ENCODE measurements at places on chromosomes 5 and 9.

GRCh38 chr9:92706218-92706940 is 36.4 kb upstream of the IPPK start:
- DNase-seq: no peak

DNA sequence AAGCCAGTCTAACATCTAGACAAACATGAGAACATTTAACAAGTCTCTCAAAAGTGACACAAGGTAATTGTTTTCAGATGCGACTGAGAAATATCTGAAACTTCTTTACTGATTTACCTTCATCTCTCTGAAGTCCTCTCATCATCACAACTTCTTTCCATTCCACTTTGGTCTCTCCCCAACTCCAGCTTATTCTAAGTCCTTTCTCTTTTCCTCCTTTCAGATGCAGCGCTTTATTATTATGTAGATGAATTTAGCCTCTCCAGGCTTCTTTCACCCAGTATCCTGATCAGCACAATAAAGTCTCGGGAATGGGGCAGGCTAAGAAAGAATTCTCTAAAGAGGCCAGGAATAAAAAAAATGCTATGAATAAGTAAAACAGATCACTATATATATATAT is 128.0 kb downstream of the KCTD16 start:
- DNase-seq: no peak

DNA sequence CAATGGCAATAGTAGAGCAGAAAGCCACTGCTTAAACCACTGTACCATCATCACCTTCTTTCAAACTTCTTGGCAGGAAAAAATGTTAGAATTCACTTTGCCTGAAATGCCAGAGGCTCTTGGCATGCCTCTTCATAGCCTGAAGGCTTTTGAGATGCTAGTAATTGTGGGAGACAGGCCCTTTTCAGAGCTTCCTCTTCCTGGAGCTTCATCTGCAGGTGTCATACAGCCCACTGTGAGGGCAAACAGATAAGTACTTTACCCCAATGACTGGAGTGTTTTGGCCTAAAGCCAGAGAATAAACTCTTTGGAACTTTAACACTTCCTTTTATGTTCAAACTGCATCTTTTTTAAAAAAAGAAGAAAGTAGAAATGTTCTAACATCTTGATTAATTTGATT is 81.3 kb upstream of the TMEM171 start:
- DNase-seq: no peak

GRCh38 chr5:60219921-60220320 is 326.4 kb upstream of the PDE4D start:
- no peak for DNase-seq

DNA sequence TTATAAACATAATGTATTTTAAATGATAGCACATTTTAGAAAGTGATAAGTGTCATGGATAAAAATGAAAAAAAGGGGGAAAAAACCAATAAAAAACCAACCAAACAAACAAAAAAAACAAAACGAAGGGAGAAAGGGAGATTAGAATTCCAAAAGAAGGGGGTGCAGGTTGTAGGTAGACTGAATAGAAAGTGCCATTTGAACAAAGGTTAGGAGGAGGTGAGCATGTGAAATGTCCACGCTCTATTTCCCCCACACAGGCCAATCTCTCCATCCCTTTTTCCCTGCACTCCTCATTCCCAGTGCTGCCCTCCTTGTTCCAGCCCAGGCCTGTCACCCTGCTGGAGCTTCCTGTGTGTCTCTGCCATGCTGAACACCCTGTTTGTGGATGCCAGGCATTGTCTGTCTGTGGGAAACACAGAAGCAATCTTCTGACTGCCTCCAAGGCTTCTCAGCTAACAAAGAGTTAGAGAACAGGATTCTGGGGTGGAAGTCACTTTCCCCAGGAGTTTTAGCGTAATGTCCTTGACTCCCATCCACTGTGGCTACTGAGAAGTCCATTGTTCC is 138.8 kb downstream of the ADAMTS16 start:
- DNase-seq: no peak

- DNase-seq: no peak
Measured at GRCh38 chr5:60578315-60578714, 121.7 kb downstream of the DEPDC1B start.

DNA sequence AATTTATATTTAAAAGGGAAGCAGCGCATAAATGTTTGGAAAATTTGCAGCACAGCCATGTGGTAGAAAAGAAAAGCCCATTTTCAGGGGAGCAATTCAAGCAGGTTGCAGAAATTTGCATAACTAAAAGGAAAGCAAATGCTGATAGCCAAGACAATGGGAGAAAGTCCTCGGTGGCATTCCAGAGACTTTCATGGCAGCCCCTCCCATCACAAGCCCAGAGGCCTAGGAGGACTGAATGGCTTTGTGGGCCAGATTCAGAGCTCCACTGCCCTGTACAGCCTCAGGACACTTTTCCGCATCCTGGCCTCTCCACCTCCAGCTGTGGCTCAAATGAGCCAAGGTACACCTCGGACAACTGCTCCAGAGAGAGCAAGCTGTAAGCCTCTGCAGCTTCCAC is 462.9 kb downstream of the CDK5RAP2 start:
- no peak for DNase-seq

DNA sequence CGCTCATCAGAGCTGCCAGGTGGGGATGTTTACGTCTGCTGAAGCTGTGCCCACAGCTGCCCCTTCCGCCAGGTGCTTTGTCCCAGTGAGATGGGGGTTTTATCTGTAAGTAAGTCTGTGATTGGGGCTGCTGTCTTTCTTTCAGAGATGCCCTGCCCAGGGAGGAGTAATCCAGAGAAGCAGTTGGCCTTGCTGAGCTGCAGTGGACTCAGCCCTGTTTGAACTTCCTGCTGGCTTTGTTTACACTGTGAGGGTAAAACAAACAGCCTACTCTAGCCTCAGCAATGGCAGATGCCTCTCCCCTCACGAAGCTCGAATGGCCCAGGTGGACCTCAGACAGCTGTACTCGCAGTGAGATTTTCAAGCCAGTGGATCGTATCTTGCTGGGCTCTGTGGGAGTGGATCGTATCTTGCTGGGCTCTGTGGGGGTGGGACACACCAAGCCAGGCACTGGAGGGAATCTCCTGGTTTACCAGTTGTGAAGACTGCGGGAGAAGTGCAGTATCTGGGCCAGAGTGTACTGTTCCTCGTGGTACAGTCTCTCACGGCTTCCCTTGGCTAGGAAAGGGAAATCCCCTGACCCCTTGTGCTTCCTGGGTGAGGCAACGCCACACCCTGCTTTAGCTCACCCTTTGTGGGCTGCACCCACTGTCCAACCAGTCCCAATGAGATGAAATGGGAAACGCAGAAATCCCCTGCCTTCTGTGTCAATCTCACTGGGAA is 530.1 kb upstream of the DMAC1 start:
- DNase-seq: no peak

- no peak for DNase-seq
Measured at GRCh38 chr5:158843305-158843704, 256.4 kb downstream of the EBF1 start.

- no peak for DNase-seq
Measured at GRCh38 chr5:97943036-97943435, 760.0 kb upstream of the RIOK2 start.

DNA sequence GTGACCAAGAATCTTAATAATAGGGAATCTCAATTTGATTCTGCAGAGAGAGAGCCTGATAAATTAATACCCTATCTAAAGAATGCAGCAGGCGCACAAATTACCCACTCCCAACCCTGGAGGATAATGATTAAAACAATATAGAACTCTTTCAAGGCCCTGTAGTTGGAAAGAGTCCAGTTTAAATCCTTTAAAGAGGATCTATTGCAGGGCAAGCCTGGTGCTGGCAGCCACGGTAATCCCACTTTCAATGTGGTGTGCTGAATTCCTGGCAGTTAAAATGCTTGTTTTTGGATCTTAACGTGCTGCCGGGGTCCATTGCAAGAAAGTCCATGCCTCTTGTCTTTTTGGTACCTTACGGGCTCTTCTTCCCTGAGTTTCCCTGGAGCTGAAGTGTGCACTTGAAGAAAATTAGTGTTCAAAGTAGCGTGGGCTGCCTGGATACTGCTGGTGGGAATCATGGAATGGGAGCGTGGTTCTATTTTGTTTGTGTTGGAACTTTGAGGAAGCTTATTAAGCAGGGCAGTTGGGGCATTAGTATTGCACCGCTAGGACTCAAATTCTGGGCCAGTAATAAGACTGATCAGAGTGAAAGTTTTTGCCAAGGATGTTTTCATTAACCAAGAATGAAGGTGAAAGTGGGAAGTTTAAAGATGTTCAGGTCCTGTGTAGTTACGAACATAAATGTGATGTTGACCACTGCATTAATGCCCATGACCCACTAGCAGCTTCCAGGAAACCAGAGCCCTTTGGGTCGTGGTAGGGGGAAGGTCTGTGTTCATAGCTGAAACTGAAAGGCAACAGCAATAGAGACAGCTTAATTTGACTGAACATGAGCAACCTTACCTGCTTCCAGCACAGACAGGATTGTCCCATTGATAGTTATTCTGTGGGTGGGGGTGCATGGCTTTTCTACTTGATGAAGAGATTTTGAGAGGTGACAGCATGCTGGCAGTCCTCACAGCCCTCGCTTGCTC is 20.8 kb downstream of the MARCHF6 start:
- no peak for DNase-seq

- DNase-seq: peak; percentile 56
Measured at GRCh38 chr5:95960667-95961616, 709 bp downstream of the ELL2 start.

DNA sequence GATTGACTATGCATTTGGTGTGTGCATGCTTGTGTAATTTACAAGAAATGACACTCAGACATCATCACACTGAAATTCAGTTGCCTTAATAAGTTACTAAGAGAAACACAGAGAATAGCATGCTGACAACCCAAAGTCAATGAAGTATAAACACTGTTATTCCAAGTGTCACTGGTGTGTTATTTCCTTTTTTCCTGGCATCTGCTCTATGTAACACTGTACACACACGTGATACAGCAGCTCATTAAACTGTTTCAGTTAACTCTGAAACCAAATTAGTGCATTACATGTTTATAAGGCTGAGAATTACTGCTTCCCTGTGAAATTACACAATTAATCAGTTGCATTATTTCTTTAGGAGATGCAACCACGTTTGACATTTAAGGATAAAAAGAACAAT is 252.7 kb downstream of the EFNA5 start:
- DNase-seq: no peak

GRCh38 chr5:151476016-151476415 is 28.6 kb downstream of the SLC36A1 start:
- no peak for DNase-seq

- DNase-seq: no peak
Measured at GRCh38 chr5:105034401-105034763, 1471.8 kb upstream of the NUDT12 start.

DNA sequence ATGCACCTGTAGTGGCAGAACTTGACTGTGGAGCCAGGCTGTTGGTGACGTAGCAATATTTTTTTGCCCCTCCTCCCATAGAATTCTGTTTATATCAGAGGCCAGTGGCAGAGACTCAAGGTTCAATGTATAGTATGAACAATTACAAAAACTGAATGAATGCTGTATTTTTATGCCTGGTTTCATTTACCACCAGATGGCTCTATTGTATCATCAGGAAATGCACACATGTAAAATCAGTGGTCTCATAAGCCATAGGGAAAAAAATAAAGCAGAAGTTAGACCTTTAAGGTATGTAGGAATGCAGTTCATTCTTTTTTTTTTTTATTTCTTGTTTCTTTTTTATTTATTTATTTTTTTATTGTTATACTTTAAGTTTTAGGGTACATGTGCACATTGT is 43.6 kb downstream of the CCDC192 start:
- DNase-seq: no peak

GRCh38 chr9:4904322-4905134 is 80.5 kb upstream of the JAK2 start:
- no peak for DNase-seq

DNA sequence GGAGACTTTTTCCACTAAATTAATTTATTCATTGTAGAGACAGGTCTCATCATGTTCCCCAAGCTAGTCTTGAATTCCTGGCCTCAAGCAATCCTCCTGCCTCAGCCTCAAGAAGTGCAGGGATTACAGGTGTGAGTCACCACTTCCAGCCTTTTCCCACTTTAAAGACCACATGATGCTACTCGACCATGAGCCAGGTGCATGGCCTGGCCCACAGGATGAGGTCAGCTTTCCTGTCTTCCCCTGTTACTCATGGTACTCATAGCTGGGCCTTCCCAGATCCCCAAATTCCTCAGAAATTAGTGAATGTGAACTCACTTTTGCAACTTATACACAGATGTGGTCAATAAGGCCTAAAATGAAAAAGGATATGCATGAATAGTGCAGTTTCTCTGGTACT is 395.9 kb downstream of the SEMA5A start:
- no peak for DNase-seq

GRCh38 chr5:179224741-179225140 is 120.5 kb downstream of the ADAMTS2 start:
- DNase-seq: no peak

GRCh38 chr9:69136779-69137178 is 37.3 kb upstream of the TJP2 start:
- DNase-seq: no peak

GRCh38 chr9:123255718-123256117 is 12.7 kb downstream of the STRBP start:
- DNase-seq: no peak

GRCh38 chr9:27563738-27564430 is 9.4 kb downstream of the C9orf72 start:
- no peak for DNase-seq

GRCh38 chr5:102799017-102799416 is 43.9 kb downstream of the PAM start:
- no peak for DNase-seq

- no peak for DNase-seq
Measured at GRCh38 chr5:141094481-141095262, at the start of gene PCDHB2. Gene PCDHB2 (plus strand): TSS chr5:141094615. CDS start chr5:141094791, 176 bp downstream.

DNA sequence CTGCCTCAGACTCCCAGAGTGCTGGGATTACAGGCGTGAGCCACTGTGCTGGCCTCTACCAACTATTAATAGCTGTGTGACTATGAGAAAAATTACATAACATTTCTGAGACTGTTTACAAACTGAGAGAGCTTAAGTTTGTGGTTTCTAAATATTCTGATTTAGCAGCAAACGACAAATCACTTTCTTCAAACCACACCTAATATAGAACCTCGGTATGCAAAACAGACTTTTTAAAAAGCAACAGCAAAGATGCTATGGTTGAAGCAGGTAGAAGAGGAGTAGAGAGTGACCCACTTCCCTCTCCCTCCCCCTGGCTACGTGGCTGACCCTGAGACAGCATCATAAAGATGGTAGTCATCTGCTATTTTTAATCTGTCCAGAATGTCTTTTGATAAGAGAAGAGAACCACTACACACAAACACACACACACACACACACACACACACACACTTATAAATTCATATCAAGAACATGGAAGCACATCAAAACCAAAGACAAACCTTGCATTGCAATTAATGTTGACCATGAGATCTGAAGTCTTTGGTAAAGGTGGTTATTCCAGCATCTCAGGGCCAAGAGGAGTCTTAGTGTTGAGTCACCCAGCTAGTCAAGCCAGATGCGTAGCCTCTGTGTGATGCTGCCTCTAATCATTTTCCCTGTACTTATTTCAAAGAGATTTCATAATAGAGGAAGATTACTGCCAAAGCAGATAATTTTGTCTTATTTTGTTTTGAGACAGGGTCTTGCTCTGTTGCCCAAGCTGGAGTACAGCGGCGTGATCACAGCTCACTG is 58.1 kb upstream of the TMEM215 start:
- no peak for DNase-seq
